ENCODE measurements at places on chromosomes 12 and 14. TPM values are rescaled to one million over a fixed set of nuclear protein-coding genes. Genes with fewer than 3 reads are reported as not detected.
A peak's percentile ranks its signal among the peaks of the same experiment; 100 is the strongest.

Gene AICDA
- total RNA-seq: not detected

Gene LALBA
- not detected for total RNA-seq

Gene SUPT16H
- total RNA-seq: 23.6 TPM

Gene RBM19
- total RNA-seq: 16.0 TPM

Gene POTEG
- not detected for total RNA-seq

- H3K27ac ChIP-seq: no peak overlapping the region
- H3K4me1 ChIP-seq: no peaks in the 10 kb centered on the region
- H3K27me3 ChIP-seq: no peaks in the 10 kb centered on the region
- no peaks in the 10 kb centered on the region for H3K36me3 ChIP-seq
Measured at GRCh38 chr14:99146616-99147365, 125.2 kb downstream of the BCL11B start.

GRCh38 chr12:76137606-76138005, 53.1 kb upstream of the NAP1L1 start:
- H3K27ac ChIP-seq: no peak overlapping the region
- H3K36me3 ChIP-seq: no peaks in the 10 kb centered on the region
- no peak overlapping the region for H3K4me3 ChIP-seq
- H3K4me1 ChIP-seq: no peaks in the 10 kb centered on the region
- no peak for DNase-seq

DNA sequence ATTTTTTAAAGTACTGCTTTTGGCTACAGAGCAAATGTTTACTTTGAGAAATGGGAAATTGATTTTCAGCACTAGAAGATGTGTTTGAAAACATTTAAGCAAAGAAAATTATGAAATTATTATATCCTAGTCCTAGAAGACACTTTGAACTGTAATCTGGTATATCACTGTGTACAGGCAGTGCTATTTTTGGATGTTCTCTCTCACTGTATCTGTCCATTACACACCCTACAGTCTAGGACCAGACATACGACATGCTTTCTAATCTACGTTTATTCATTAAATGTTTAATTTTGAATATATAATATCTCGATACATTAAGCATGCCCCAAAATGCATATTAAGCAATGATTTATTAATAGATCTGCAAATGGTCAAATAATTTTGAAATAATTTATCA, 82.5 kb downstream of the ST8SIA1 start:
- no peak overlapping the region for H3K4me3 ChIP-seq
- H3K4me1 ChIP-seq: no peaks in the 10 kb centered on the region
- no peak overlapping the region for H3K27ac ChIP-seq
- DNase-seq: no peak
- no peaks in the 10 kb centered on the region for H3K27me3 ChIP-seq

DNA sequence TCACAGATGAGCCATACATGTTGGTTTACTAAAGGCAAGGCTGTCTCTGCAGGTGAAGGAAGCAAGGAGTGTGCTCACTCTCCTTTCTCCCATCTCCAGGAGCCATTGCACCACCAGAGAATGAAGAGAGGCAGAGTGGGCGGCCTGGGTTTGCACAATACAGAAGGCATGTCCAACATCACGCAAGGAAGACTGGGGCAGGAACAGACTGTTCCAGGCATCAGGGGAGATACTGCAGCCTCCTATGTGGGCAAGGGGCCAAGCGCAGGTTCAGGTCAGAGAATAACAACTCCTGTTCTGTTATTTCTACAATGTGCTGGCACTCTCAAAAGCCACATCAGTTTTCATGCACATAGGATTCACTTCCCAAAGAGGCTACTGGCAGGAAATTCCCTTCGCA, 1.7 kb upstream of the TMEM229B start:
- peaks cover 13% of the 10 kb centered on the region for H3K4me1 ChIP-seq
- H3K4me3 ChIP-seq: no peak overlapping the region
- no peaks in the 10 kb centered on the region for H3K36me3 ChIP-seq
- DNase-seq: no peak
- no peak overlapping the region for H3K27ac ChIP-seq

DNA sequence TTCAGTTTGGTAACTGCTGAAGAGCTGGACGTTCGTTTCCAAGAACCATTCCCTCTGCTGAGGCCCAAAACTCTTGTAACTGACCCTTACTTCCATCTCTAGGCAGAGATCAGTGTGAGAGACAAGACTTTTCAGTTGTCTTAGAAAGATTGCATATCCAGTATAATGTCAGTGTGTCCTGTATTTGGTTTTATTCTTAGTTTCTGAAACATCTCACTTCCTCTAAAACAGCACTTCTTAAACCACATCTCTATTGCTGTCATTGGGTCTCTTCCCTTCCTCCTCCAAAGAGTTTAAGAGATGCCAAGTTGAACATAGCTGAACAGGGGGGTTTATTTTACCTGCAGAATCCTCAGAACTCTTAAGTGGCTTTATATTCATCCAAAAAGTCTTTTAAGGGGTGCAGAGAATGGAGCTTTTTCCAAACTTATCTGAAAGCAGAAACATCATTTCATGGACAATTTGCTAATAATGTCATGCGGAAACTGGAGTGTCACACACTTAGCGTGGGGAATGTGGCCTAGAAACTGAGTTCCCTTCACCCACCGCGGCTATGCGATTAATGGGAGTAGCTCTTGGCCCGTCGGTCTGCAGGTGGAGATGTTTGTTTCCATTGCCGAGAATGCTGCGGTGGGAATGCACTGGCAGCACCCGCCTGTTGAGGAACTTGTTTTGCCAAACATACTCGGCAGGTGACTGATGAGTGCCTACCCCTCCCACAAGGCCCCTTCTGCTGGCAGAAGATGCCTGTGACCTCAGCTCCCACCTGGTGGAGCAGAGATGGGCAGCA, 148.2 kb downstream of the ADGRD1 start:
- no peaks in the 10 kb centered on the region for H3K4me1 ChIP-seq
- H3K36me3 ChIP-seq: no peaks in the 10 kb centered on the region
- H3K27ac ChIP-seq: no peak overlapping the region
- DNase-seq: peak; percentile 6

- no peak overlapping the region for H3K27ac ChIP-seq
- DNase-seq: no peak
- H3K4me3 ChIP-seq: no peak overlapping the region
Measured at GRCh38 chr12:66598608-66599007, 80.3 kb downstream of the GRIP1 start.

GRCh38 chr12:88698471-88698870, 118.2 kb upstream of the KITLG start:
- no peaks in the 10 kb centered on the region for H3K27me3 ChIP-seq
- H3K27ac ChIP-seq: no peak overlapping the region
- H3K4me3 ChIP-seq: no peak overlapping the region
- H3K4me1 ChIP-seq: no peaks in the 10 kb centered on the region
- no peaks in the 10 kb centered on the region for H3K36me3 ChIP-seq
- DNase-seq: no peak

DNA sequence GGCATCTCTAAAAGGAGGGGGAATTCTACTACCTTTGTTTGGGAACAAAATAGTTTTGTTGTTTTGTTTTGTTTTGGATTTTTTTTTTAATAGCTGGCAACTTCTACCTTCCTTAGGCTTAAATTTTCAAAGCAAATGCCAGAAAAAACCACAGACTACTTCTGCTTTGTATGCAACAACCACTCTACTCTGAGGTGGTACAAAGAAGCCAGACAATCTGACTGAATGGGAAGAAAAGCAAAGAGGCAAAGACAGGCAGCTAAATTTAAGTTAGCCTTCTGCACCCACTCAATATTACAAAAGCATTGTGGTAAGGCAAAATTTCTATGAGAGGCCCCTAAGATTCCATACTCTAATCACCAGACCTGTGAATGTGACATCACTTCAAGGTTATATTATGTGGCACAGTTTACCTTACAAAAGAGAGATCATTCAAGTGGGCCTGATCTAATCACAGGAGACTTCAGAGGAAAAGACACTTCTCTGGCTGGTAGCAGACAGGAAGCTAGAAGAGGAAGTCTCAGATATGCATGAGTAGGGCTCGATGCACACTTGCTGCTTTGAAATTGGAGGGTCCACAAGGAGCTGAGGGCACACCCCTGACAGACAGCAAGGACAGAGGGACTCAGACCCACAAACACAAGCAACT, 566.6 kb downstream of the RPS29 start:
- no peaks in the 10 kb centered on the region for H3K4me1 ChIP-seq
- H3K36me3 ChIP-seq: no peaks in the 10 kb centered on the region
- no peak overlapping the region for H3K27ac ChIP-seq
- no peaks in the 10 kb centered on the region for H3K27me3 ChIP-seq
- DNase-seq: no peak

DNA sequence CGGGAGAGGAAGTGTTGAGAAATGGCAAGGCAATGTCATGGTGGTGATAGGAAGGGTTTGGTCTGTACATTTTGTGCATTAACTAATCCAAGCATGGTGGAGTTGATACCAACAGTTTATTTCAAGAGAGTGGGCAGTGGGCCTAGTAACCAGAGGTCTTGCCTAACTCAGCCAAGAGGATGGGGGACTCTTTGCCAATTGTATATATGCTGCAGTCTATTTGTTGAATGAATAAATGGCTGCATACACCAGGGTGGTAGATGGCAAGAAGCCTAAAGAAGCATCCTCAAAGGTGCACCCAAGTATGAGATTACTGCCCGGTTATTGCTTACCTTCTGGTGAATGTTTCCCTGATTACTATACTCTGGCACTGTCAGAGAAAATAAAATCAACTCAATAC, 295.9 kb downstream of the ITPR2 start:
- H3K4me3 ChIP-seq: no peak overlapping the region
- no peak for DNase-seq
- no peak overlapping the region for H3K27ac ChIP-seq
- H3K36me3 ChIP-seq: no peaks in the 10 kb centered on the region
- no peaks in the 10 kb centered on the region for H3K4me1 ChIP-seq

DNA sequence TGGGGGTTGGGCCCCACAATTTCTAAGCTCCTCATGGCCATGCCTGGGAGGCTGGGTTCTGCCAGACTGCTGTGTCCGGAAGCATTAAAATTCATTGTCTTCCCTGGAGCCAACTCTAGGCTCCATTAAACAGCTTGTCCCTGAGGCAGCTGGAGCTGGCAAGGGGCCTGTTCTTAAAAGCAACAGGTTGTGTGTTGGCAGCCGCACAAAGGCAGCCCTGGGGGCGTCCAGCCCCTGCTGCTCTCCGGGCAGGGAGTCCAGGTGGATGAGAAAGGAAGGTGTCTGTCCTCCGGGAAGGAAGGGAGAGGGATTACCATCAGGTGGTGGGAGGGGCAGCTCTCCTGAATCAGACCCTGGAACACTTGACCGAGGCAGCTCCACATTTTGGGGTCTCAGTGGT, 98.9 kb downstream of the CHST11 start:
- no peak overlapping the region for H3K27ac ChIP-seq
- no peak overlapping the region for H3K4me3 ChIP-seq
- H3K4me1 ChIP-seq: no peaks in the 10 kb centered on the region
- H3K36me3 ChIP-seq: no peaks in the 10 kb centered on the region
- DNase-seq: no peak

DNA sequence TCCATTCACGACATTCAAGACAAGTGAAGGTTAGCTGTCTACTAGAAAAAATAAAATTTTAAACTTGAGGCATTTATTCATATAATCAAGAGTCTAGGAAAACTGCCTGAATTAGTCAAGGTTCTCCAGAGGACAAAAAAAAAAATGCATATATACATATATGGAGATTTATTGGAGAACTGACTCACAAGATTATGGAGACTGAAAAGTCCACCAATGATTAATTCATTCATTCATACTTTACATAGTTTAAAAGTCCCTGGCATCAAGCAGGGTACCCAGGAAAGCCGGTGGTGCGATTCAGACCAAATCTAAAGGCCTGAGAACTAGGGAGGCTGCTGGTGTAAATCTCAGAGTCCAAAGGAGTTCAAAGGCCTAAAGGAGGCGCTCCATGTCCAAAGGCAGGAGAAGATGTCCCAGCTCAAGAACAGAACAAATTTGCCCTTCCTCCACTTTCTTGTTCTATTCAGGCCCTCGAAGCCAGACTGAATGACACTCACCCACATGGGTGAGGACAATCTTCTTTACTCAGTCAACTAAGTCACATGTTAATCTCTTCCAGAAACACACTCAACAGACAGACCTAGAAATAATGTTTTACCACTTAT, 64.3 kb downstream of the ANKS1B start:
- no peaks in the 10 kb centered on the region for H3K27me3 ChIP-seq
- no peak overlapping the region for H3K4me3 ChIP-seq
- no peak overlapping the region for H3K27ac ChIP-seq
- no peaks in the 10 kb centered on the region for H3K4me1 ChIP-seq
- no peak for DNase-seq
